ENCODE measurements at places on chromosomes 4 and X.

DNA sequence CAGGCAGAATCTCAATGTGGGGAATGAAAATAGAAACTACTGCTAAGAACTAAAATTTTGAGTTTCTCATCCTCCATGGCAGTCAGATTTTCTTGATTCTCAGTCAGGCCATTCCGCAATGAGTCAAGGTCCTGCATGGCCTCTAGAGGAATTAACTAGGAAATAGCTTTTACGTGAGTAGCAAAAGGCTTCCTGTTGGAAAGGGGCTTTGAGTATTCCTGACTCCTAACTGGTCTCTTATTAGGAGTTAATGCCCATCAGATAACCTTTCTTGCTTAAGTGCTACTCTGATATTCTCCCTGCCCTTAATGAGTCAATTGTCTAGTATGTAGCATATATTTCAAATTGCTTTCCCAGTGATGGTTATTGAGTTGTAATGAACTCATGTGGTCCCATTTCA is 65.7 kb upstream of the ARHGAP24 start:
- no peak for DNase-seq

- DNase-seq = no peak
These were observed 8.4 kb downstream of the DCUN1D4 start for GRCh38 chr4:51851090-51851936.

DNA sequence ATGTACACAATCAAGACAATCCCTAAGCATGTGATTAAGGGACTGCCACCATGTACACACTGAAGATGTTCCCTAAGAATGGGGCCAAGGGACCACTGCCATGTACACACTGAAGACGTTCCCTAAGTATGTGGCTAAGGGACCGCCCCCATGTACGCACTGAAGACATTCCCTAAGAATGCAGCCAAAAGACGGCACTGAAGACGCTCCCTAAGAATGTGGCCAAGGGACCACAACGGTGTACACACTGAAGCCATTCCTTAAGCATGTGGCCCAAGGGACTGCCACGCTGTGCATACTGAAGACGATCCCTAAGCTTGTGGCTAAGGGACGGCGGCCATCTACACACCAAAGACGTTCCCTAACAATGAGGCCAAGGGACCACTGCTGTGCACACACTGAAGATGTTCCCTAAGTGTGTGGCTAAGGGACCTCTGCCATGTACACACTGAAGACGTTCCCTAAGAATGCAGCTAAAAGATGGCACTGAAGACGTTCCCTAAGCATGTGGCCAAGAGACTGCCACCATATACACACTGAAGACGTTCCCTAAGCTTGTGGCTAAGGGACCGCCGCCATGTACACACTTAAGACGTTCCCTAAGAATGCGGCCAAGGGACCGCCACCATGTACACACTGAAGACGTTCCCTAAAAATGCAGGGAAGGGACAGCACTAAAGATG is 26.4 kb downstream of the DHRSX start:
- DNase-seq = no peak

DNA sequence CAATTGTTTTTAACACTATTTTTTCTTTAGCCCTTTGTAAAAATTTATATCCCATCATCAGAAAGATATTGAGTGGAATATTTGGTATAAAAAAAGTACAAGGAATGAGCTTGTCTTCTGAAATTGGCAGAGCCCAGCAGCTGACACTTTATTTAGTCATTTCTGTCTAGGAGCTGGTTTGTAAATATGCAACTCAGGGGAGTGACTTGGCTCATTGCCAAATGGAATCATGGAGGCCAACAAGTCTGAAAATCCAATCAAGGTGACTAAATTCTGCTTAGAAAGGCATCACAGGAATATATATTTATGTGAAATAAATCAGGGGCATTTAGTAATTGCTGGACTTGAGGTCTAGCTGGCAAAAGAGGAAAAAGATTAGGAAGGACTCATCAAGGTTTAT is 74.4 kb downstream of the OTC start:
- no peak for DNase-seq

DNA sequence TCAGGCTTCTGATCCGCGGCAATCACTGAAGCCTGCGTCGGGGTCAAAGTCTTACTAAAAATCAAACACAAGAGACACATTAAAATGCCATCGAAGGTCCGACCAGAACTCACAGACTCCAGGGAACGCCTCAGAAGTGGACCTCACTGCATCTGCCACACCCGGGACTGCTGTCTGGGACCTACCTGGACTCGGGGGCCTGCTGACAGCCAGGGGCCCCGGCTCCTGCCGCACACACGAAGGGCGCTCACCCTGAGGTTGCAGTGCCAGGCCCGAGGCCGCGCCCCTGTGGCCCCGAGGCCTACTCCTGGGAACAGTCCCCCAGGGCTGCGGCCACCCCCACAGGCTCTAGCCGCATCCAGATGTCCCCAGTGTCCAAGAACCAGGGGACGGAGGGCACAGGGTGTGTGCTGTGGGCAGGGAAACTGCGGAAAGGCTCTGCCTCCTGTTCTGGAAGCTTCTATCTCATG is 7.4 kb downstream of the CTBP1 start:
- no peak for DNase-seq

- DNase-seq = no peak
These were observed 221.9 kb upstream of the MBNL3 start for GRCh38 chrX:132710656-132711155.

DNA sequence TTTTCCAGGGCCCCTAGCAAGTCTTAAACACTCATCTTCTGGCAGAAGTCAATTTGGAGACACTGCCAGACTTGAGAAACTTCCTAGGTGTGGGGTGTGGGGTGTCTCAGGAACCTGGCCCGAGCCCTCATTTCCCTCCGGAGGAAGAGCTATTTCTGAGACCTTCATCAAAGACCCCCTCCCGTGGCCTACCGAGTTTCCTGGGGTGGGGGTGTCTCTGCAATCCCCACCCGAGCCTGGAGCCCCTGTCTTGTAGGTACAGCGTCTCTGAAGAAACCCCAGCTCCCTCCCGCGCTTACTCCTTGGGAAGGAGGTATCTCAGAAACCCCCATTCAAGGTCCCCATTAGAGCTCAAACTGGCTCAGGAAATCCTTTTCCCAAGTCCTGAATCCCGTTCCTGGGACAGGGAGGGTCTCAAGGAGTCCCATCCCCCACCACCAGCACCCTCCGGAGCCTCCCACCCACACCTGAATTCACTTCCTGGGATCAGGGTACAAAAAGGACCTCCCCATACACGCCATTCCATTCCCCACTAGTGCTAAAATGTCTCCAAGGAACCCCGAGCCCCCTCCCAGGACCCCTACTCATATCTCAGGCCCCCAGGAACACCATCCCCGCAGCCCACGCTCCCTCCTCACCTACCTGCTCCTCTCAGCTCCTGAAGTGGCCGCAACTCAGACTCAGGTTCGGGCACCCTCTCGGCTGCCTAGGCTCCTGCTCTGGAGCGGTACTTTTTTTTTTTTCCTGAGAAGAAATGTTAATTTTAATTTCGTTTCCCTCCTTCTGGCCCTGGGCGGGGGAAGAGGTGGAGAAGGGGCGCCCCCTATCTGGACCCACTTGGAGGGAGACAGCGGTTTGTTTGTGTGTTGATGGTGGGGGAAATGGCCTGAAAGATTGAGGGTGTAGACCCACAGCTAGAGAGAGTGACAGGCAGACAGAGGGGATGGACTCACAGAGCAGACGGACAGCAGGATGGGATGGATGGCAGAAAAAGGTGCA is 1.1 kb downstream of the SLC38A5 start:
- DNase-seq = no peak

GRCh38 chrX:23825675-23826074 is 42.7 kb downstream of the SAT1 start:
- no peak for DNase-seq

GRCh38 chr4:27000122-27000521 is 139.5 kb downstream of the STIM2 start:
- DNase-seq = no peak

GRCh38 chr4:40182001-40182400 is 14.8 kb upstream of the RHOH start:
- no peak for DNase-seq

DNA sequence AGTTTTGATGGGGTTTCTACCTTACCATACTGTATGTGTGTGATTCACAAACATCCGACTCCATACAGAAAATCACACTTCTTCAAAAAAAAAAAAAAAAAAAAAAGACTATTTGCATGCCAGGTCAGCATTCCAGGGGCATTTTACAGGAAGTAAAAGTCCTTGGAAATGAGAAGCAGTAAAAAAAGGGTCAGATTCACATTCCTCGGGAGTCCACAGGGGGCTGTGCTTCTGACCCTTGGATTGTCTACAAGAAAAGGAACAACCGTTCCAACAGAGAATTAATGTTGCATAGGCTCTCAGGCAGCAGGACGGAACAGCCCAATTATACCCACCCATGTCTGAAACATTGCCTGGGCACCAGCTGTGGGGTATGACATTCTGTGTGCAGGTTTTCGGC is 290.3 kb downstream of the LDB2 start:
- no peak for DNase-seq

DNA sequence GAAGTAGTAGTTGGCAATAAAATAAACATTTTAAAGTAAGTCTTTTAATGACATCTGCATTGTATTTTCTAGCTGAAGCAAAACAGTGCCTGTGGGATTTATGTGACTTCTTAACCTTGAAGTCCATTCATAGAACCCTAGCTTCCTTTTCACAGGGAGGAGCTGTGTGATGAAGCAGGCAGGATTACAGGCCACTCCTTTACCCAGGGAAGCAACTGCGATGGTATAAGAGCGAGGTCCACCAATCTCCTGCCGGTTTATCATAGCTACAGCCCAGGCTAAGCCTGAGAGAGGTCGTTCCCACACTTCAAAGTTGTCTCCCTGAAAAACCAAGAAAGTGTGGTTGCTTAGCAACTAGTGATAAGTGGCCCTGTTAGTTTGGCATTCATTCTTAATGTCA is 7.0 kb downstream of the RPL36A start:
- no peak for DNase-seq

DNA sequence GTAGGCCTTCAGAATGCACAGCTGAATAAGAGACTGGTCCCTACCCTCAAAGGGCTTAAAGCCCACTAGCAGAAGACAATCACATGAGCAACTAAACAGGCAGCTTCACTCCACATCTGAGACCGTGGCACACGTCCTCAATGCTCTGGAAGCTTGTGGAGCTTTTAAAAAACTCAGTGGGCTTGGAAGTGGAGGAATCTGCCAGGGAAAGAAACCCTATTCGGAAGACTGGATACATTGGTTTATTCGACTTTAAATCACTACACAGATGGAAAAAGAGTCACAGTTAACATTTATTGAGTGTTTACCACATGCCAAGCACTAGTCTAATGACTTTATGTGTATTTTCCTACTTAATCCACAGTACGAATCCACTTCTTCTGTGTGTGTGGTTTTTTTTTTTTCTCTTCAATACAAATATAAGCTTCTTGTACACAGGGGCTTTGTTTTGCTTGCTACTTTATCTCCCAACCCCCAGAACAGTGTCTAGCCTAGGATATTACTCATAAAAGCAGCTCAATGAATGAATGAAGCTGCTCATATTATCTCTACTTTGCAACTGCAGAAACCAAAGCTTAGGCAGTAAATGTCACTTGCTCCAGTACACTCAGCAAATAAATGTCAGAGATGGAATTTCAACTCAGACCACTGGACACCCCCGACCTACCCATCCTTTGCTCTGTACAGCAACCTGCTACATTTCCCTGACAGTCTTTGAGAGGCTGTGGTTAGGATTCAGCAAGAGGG is 137.7 kb downstream of the LDB2 start:
- DNase-seq = no peak

- no peak for DNase-seq
These were observed 66.7 kb upstream of the PNPLA4 start for GRCh38 chrX:7993873-7994272.

GRCh38 chrX:119007189-119007770 is 32.9 kb downstream of the LONRF3 start:
- no peak for DNase-seq

GRCh38 chr4:155305619-155306018 is 71.1 kb downstream of the MAP9 start:
- DNase-seq = no peak

DNA sequence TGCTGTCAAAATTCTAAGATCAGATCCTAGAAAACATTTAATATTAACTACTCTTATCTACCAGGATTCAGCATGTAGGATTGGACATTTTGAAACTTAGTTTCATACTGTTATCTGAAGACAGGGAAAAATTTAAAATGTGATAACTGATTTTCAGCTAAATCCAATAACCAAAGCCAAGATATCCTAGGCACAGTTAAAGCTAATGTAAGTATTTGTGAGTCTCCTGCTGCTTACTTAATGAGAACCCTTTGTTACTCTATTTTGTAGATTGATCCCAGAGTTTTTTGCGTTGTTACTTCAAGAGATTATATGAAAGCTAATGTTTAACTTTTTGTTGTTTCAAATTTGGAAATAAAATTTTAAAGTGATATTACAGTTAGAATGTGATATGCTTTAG is 2.0 kb downstream of the CPE start:
- DNase-seq = no peak

GRCh38 chrX:39592776-39593175 is 505.0 kb downstream of the BCOR start:
- DNase-seq = no peak

DNA sequence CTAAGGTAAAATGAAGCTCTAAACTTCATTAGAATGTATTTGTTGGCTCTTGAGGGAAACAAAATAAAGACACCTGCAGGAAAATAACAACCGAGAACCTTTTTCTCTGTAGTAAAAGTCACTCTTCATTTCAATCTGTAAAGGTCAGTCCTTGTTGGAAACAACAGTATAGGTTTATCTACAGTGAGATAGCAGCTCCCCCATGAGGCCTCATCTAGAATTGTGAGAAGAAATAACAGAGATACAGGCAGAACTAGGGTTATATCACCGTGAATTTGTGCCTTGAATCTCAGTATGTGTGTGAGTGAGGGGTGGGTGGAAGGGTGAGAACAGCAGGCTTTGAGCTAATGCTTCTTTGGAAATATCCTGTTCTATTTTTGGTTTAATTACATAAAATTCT is 107.8 kb upstream of the FMR1 start:
- DNase-seq = no peak

GRCh38 chrX:37684973-37685372 is 618 bp upstream of the XK start:
- no peak for DNase-seq

- no peak for DNase-seq
These were observed 10.2 kb upstream of the CLDN24 start for GRCh38 chr4:183332447-183332846.

GRCh38 chr4:120821977-120822376 is 100.5 kb downstream of the PRDM5 start:
- no peak for DNase-seq

- DNase-seq = no peak
These were observed 568 bp downstream of the CHST7 start for GRCh38 chrX:46573892-46574773.

DNA sequence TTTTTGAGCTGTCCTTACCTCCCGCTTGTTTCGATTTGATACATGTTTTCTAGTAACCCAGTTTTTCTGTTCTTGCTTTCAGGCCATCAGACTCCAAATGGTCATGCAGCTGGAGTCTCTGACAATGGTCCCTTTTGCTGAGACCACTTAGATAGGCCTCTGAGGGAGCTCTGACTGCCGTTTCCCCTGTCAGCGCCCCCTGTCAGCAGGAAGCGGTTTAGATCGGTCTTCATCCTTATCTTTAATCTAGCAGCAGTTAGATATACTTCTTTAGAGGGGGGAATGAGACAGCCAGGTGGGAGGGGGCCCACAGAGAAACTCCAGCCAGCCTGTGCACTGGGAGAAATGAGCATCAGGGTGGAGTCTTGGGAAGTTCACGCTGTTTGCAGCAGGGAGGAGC is 457.9 kb downstream of the GPAT3 start:
- no peak for DNase-seq

GRCh38 chrX:3678328-3678727 is 35.1 kb downstream of the PRKX start:
- no peak for DNase-seq

GRCh38 chr4:88599298-88599697 is 7.0 kb downstream of the HERC3 start:
- no peak for DNase-seq

Measured in NCI-H187 treated with DMSO at 0.1 percent for 48 hours (cell line).